ENCODE measurements at places on chromosomes 7 and 10. TPM values are rescaled to one million over a fixed set of nuclear protein-coding genes. Genes with fewer than 3 reads are reported as not detected.
A peak's percentile ranks its signal among the peaks of the same experiment; 100 is the strongest.

C10orf95 gene
- 2.4 TPM for polyA plus RNA-seq

ODAD2 gene
- polyA plus RNA-seq = 1.2 TPM

OPALIN gene
- polyA plus RNA-seq = not detected

SYNPO2L gene
- 1.2 TPM for polyA plus RNA-seq

OR6V1 gene
- not detected for polyA plus RNA-seq

UCN3 gene
- polyA plus RNA-seq = 1.9 TPM

FAM131B gene
- polyA plus RNA-seq = 2.4 TPM

C10orf53 gene
- polyA plus RNA-seq = not detected

ANXA11 gene
- polyA plus RNA-seq = 119 TPM

- no peak for DNase-seq
These were observed 402 bp upstream of the TMEM168 start for GRCh38 chr7:112790586-112791003.

DNA sequence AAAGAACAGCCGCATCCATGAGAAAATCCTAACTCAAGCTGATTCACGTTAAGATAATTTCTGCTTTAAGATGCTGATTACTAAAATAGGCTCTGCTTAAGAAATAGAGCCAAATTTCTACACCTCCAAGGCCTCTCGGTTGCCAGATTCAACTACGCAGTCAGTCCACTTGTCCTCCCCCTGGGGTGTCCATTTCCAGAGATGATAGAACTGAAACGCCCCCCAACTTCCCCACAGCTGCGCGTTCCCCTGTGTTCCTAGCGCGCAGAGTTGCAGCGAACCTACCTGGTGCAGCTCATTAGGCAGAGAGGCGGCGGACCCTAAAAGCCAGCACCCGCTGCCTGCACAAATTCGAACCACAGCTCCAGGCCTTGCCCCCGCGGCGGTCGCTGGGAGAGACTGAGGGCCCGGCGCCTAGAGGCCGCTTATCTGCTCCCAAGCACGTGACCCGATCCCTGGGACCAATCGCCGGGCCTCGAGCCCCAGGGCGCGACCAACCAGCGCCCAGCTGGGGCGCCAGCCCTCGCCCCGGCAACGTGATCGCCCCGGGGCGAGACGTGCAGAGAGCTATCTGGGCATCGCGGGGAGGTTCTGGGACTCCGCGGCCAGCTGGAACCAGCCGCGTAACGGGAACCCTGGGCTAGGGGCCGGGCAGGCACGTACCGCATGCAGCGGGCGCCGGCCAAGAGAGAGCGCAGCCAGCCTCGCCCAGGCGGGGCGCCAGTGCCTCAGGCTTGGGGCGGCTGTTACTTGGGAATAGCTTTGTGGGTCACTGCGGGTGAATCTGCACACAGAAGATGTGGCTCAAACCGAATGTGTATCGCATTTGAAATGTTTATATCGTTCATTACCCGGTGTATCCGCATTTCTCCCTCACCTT lies at the start of gene PPP1R3C:
Gene PPP1R3C (minus strand): TSS at position 401 of the 880 bp plus-strand sequence. CDS start 102 bp downstream, at position 299.
- peak; percentile 81 for DNase-seq

GRCh38 chr10:114334301-114334700 lies 70.0 kb downstream of the AFAP1L2 start:
- no peak for DNase-seq

DNA sequence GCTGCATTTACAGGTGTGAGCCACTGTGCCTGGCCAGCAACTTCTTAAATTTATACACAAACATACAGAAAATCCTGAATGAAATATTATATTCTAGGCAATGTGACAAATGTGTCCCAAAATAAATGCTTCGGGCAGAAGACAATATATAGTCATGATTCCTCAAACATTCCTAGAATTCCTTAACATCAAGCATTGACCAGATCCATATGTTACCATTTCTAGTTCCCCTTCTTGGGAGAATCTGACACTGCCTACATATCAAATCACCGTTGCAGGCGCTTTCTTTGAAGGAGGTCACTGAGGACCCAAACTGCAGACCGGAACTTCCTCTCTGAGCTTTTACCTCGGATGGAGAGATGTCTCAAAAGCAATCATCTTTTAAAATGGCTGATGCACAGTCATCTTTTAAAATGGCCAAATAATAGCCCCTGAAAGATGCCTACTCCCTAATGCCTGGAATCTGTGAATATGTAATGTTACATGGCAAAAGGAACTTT lies 323.5 kb downstream of the PHF14 start:
- DNase-seq = no peak

- no peak for DNase-seq
These were observed 159.1 kb downstream of the CELF2 start for GRCh38 chr10:11176746-11177145.

DNA sequence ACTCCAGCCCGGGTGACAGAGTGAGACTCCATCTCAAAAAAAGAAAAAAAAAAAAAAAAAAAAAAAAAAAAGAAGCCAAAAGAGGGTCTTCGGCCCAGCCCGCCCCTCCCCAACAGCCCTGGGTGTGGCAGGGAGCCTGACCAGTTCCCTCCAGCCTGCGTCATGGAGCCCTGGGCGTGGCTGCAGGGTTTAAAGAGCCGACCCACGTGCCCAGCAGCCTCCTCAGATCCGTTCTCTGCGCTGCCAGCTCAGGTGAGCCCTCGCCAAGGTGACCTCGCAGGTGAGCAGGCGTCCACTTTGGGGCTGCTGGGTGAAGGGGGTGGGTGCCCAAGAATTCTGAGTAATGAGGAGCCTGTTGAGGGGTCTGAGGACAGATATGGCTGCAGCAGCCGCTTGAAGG lies at the start of gene FXYD4:
Gene FXYD4 (plus strand): TSS at position 219 of the 400 bp plus-strand sequence. CDS start 2,111 bp downstream, outside the sequence.
- no peak for DNase-seq

- no peak for DNase-seq
These were observed 17.8 kb upstream of the PTF1A start for GRCh38 chr10:23174074-23174976.

- no peak for DNase-seq
These were observed 6.6 kb downstream of the LEP start for GRCh38 chr7:128247640-128248194.

- DNase-seq = no peak
These were observed 318.2 kb upstream of the MEOX2 start for GRCh38 chr7:16004702-16005101.

DNA sequence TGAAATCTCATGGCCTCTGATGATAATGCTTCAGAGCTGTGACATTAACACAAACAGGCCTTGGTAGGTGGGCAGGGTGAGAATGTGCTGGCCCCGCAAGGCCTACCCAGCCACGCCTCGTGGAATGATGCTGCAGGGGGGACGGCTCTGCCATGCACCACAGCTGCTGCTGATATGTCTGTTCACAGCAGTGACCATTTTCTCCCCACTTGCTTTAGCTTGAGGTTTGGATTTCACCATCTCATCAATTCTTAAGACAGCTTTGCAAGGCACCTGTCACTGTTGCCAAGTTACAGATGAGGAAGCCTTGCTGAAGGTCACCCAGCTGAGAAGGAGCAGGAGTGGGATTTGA lies 128.3 kb downstream of the PTPN20 start:
- no peak for DNase-seq

GRCh38 chr10:71865561-71866041 lies 14.6 kb upstream of the PSAP start:
- no peak for DNase-seq

DNA sequence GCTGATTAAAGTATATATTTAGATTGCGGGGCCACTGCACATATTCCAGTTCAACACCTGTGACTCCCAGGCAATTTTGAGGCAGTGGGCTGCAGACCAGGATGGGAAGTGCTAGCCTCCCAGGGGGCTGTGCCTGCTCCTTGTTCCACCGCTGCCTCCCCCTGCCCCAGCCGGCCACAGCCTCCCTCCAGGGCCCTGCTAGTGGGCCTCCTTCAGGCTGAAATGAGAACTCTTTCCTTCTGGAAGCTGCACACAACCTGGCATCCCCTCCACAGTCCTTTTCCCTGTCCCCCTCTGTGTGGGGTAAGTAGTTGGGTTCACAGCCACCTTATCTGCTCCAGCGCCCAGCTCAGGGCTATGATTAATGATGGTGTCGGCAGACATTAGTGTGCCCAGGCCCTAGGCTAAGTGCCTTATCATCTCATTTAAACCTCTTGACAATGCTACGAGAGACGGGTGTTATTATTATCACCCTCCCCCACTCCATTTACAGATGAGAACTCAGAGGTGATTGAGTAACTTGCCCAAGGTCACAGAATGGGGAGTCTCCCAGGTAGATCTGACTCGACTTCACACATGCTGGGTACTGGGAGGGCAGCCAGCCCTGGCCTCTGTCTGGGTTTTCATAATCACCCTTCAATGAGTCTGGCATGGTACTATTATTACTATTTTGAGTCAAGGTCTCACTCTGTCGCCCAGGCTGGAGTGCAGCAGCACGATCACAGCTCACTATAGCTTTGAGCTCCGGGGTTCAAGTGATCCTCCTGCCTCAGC lies 10.8 kb upstream of the SFRP5 start:
- DNase-seq = no peak

- DNase-seq = no peak
These were observed 115.2 kb downstream of the ZNF37A start for GRCh38 chr10:38209332-38209731.

GRCh38 chr10:74901301-74901700 lies 74.9 kb downstream of the KAT6B start:
- no peak for DNase-seq

- DNase-seq = no peak
These were observed 53.8 kb upstream of the CPXM2 start for GRCh38 chr10:123945325-123945920.

GRCh38 chr7:76409537-76409936 lies at the start of gene SSC4D:
Gene SSC4D, minus strand, starts transcription at chr7:76409697. Its CDS starts 5,258 bp downstream, at chr7:76404439.
- DNase-seq = no peak

- DNase-seq = no peak
These were observed 46.8 kb downstream of the TET1 start for GRCh38 chr10:68606918-68607317.

- DNase-seq = no peak
These were observed 3.5 kb downstream of the CHAT start for GRCh38 chr10:49617121-49618020.

GRCh38 chr10:121053151-121053550 lies 202.0 kb downstream of the WDR11 start:
- no peak for DNase-seq

DNA sequence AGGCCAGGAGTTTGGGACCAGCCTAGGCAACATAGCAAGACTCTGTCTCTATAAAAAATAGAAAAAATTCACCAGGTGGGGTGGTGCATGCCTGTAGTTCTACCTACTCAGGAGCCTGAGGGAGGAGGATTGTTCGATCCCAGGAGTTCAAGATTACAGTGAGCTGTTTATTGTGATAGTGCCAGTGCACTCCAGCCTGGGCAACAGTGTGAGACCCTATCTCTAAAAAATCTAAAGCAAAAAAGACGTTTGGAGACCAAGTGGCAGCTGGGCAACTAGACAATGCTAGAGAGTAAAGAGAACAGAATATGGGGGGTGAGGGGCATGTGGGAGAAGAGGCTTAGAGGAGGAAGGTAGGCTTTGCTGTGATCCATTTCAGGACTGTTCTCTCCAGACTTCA lies 1.4 kb downstream of the PDSS1 start:
- no peak for DNase-seq

GRCh38 chr10:71045204-71045809 lies 156.9 kb upstream of the PCBD1 start:
- DNase-seq = no peak

DNA sequence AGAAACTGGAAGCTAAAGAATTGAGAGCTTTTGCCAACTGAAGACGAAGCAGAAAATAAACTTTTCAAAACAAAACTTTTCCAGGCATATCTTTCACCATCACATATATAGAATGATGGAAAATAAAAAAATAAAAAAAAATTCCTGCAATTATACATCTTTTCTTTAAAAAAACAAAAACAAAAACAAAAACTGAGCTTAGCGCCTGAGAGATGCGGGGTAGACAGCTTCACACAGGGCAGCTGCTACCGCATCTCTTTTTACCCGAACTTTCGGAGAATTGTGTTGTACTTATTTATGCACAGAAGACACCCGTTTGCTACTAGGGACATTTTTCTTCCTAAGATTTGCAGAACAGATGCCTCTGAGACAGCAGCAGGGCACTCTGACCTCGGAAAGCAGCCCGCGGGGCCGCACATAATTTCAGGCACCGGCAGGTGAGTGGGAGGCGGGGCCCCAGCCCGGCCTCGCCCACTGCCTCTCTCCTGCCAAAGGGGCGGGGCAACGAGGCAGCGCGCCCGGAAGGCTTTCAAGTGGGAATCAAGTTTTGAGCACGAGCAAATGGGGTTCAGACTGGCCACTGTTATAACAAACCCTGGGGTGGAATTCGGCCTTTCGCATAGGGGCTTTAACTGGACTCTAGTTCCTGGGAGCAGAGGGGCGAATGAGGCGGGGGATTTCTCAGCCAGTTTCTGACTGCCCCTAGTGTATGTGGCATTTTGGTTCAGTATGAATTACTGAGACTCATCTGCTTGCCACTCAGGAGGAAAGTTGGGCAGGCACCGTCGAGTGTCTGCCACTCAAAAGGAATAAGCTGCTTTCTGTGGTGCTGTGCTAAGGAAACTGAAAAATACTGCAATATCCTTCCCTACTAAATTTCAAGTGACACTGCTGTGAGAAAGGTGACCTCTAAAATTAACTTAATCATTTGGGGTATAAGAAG lies 18.5 kb upstream of the FAM133B start:
- no peak for DNase-seq

GRCh38 chr10:297567-297966 lies 162.3 kb downstream of the ZMYND11 start:
- DNase-seq = no peak
